Activated CD8-positive, alpha-beta memory T cell treated with anti-CD3 and anti-CD28 coated beads, Interleukin-2, amount 50 U/mL, for 48 hours (primary cell): ENCODE measurements at places on chromosomes 13 and 19.

DNA sequence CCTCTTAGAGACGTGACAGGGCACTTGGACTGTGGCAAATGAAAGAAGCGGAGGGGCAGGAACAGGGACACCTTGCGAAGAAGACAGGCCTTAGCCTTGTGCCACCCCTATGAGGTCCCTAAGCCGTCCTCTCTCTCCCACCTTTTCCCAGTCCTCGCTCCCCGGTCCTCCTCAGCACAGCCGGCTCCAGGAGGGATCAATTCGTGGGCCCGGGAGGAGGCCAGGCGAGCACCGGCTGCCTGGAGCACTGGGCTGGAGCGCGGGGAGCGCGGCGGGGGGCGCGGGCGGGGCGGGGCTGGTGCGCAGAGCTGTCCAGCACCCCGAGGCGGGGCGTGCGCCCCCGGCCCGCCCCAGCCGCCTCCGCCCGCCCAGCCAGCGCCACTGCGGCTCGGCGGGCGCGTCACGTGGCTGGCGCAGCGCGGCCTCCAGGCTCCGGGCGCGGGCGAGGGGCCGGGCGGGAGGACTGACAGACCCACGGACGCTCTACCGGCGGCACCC, at the start of gene LRP3:
LRP3 (plus strand) TSS at position 466 of the 498 bp plus-strand sequence. CDS start 456 bp downstream, outside the sequence.
- DNase-seq = no peak

- no peak for DNase-seq
These were observed 9.5 kb downstream of the POU4F1 start for GRCh38 chr13:78593652-78594455.

DNA sequence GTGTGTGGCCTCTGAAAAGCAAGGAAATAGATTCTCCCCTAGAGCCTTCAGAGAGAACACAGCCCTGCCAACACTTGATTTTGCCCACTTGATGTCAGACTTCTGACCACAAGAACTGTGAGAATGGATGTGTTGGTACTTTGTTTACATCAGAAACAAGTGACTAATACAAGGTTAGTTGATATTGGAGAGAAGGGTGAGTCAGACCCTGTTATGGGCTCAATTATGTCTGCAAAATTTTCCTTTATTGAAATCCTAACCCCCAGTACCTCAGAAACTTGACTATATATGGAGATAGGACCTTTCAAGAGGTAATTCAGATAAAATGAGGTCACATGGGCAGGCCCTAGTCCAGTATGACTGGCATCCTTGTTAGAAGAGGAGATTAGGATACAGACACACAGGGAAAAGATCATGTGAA, 226.7 kb downstream of the RFC3 start:
- no peak for DNase-seq

- no peak for DNase-seq
These were observed 200.1 kb downstream of the NDFIP2 start for GRCh38 chr13:79681069-79681468.

GRCh38 chr19:39173502-39173991, 23.2 kb upstream of the NCCRP1 start:
- no peak for DNase-seq

- DNase-seq = no peak
These were observed 27.0 kb downstream of the DNM2 start for GRCh38 chr19:10744801-10745293.

- peak; percentile 100 for DNase-seq
These were observed at the start of gene POLR2E for GRCh38 chr19:1094978-1095701. Gene POLR2E, minus strand, starts transcription at chr19:1095375. Its CDS starts 60 bp downstream, at chr19:1095315.

GRCh38 chr13:20161275-20161950, 561 bp upstream of the GJA3 start:
- peak; percentile 82 for DNase-seq

DNA sequence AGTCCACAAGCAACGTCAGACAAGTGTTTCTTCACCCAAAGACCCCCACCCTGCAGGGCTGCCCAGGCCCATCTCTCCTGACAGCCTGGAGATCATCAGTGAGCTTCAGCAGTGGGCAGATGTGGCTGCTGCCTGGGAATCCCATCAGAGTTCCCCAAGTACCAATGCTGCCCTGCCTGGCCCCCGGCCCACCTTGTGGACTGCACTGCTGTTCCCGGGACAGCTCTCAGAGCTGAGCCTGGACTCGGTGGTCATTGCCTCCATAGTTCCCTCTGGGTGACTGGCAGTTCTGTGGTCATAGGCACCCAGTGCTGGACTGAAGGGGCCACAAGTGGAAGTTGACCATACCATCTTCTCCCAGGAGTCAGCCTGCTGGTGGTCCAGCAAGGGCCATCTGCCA, 24.5 kb upstream of the ZNF492 start:
- DNase-seq = no peak

GRCh38 chr13:66926851-66927524, 303.1 kb downstream of the PCDH9 start:
- no peak for DNase-seq

- no peak for DNase-seq
These were observed 8.3 kb downstream of the IGLON5 start for GRCh38 chr19:51319649-51320279.

DNA sequence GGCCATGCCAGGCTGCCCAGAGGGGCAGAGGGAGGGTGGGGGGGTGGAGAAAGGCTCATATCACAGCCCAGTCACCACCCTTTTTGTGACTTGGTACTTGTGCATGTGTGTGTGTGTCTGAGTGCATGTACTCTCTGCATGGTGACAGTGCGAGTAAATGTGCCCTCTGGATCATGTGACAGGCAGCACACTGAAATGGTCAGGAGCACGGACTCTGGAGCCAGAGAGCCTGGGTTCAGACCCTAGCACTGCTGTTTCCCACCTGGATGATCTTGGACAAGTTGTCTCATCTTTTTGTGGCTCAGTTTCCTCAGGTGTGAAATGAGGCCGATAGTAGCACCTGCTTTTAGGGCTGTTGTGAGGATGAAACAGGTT, 2.0 kb downstream of the CIC start:
- DNase-seq = no peak

DNA sequence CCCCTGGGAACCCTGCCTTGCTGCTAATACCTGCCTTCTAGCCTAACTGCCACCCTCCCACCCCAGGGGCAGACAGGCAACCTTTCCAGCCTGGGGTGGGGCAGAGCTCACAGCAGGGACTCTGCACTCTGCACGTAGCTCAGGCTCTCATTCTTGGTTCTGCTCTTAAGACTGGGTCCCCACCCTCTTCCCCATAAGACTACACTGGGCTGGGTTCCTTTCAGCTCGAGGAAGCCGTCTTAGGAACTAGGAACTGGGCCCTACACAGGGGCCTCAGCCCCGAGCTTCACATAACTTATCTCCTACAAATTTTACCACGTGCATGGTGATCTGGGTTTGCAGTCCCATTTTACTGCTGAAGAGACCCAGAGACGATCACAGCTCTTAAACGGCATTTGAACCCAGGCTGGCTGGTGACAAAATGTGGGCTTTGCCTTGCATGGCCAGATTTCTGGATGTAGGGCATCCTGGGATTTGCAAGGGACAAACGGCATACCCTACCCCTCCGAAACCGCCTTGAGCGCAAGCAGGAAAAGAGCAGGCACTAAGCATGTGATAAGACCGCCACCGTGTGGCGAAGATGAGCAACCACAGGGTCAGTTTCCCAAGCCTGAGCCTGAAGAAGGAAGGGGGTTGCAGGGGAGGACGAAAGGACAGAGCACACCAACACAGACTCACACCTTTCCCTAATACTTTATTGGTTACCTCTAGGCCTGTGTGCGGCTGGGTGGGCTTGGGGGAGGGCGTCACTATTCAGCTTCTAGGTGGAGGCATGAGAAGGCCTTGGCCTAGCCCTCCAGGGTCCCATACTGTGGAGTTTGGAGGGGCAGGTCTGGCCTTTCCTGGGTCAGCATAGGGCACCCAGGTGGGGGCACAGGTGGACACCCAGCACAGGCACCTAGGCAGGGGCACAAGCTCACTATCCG, 5.1 kb downstream of the JUNB start:
- DNase-seq = peak; percentile 86

DNA sequence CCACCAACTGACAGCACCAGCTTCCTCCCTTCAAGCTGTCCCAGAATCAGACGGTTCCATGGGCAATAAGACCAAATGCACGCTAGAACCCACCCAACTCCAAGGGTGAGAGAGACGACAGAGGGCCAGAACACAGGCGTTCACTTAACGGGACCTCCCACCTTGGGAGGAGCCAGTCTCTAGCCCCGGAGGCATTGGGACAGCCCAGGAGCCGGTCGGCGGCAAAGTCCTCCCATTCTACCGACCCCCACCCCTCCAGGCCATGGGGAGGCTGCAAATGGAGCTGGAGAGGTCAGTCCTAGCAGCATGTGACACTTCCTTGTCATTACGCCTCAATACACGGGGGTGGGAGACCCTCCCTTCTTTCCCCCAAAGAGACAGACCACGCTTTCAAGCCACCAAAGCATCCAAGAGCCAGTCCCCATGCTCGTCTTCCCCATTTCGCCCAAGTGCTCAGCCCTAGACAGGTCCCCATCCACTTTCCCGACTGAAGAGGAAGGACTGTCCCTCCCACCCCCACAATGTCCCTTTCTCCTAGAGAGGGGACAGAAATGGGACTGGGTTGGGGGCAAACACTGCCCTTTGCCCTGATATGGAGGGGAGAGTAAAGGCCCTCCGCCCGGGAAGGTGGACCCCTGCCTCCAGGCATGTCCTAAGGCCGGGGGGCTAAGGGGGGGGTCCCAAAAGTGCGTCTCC, 964 bp downstream of the KHSRP start:
- peak; percentile 71 for DNase-seq

DNA sequence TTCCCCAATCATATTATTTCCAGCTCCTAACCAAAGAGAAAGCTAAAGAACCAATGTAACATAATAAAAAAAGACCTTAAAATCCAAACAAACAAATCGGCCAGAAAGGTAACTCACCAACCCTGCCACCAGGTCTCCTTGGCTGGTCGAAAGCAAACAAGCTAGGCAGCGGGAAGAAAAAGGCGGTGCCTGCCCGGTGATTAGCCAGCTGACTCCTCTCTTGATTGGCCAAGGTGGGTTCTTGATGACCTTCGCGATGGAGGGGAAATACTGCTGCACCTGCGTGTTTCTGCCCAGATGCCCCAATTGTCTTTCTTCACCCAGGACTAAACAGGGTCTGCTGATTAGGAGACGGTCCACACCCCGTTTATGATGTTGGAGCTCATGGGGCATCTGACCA, at the start of gene NLRP11:
NLRP11 (minus strand) TSS at position 154 of the 400 bp plus-strand sequence. CDS start 13,825 bp downstream, outside the sequence.
- DNase-seq = no peak

- no peak for DNase-seq
These were observed 32.4 kb downstream of the ACTN4 start for GRCh38 chr19:38679839-38680238.

GRCh38 chr13:113555141-113555540, 29.4 kb upstream of the TFDP1 start:
- DNase-seq = peak; percentile 40

- peak; percentile 41 for DNase-seq
These were observed 7.9 kb upstream of the FCGBP start for GRCh38 chr19:39942366-39942730.

GRCh38 chr19:13537454-13537853, 31.2 kb upstream of the CACNA1A start:
- DNase-seq = no peak

DNA sequence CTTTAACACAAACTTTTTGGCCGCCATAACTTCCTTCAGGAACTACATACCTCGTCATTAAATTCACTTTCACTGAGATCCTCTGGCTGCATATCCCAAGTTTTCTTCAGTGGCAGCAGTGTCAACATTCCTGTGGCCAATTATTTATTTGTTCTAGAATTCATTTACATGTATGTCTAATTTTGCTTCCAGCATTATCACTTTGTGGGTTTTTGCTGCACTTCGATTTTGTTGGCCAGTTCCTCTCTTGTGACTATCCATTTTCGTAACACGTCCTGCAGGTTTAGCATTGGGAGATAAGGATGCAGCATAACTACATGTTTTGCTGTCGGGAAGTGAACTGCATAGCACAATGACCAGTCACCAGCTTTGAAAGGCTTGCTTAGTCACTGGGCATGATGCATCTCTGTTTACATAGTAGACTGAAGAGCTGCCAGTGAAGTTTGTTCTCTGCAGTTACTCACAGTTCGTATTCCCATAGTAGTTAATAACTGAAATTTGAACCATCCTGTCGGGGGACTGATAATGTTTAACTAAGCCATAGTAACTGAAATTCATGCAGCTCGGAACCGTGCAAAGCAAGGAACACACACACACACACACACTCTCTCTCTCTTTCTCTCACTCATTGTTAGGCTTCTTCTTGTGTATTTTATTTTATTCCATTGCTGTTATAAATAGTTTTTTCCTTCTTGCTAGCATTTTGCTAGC, 28.3 kb downstream of the ZNF507 start:
- DNase-seq = no peak

DNA sequence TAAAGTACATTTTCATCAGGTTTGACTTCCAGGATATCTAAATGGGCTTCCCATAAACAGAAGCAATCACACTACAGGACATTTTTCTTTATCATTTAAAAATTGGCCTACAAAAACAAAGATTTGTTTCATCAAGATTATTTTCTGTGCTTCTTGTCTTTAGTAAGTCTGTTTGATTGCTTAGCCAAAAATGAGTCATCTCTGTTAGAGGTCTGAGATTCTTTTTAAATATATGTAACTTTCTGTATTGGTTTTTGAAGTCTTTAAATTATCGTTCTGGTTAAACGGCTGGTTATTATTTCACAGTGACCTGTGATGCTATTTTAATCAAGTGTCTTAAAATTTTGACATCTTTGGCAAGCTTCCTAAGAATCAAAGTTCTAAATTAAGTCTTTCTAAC, 62.7 kb downstream of the SLITRK1 start:
- DNase-seq = no peak

GRCh38 chr19:51904331-51905165, at the start of gene ZNF649:
Gene ZNF649, minus strand, starts transcription at chr19:51905017. Its CDS starts 4,910 bp downstream, at chr19:51900107.
- peak; percentile 91 for DNase-seq

DNA sequence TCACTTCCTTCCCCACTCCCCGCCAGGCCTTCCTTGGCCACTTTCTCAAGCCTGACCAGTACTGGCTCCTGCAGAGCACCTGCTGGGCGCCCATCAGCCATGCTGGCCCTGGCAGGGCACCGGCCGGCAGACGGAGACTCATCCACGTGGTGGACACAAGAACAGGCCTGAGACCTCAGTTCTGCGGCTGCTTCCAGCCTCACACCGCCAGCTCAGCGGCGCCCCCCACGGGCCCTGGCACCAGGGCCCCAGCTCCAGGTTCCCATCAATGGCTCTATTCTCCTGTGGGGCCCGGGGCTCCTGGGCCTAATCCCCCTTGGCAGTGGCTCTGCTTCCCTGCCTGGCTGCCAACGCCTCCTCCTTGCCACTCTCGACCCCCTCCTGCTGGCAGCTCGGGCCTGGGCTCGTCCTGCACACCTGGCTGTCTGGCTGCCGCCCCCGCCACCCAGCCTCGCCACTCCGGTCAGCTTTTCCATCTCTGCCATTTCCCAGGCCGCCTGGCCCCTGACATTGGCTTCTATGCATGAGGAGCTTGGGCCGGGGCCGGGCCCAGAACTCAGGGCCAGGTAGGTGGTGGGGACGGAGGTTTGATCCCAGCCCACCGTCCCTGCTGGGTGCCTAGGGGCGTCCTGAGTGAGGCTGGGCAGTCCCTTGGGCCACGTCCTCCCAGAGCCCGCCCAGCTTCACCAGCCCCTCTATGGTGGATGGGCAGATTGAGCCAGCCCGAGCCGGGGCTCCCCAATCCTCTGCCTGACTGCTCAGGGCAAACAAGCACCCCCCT, 6.2 kb downstream of the NDUFA11 start:
- DNase-seq = no peak

GRCh38 chr19:33310606-33311325, 8.4 kb upstream of the CEBPA start:
- DNase-seq = no peak

GRCh38 chr19:2475018-2475701, 767 bp upstream of the GADD45B start:
- DNase-seq = peak; percentile 84

GRCh38 chr13:79935121-79935520, 405.8 kb downstream of the SPRY2 start:
- DNase-seq = no peak
